ENCODE measurements at places on chromosomes 7 and 10.

GRCh38 chr10:15504101-15504840 is 133.2 kb upstream of the FAM171A1 start:
- peak; percentile 34 for DNase-seq

DNA sequence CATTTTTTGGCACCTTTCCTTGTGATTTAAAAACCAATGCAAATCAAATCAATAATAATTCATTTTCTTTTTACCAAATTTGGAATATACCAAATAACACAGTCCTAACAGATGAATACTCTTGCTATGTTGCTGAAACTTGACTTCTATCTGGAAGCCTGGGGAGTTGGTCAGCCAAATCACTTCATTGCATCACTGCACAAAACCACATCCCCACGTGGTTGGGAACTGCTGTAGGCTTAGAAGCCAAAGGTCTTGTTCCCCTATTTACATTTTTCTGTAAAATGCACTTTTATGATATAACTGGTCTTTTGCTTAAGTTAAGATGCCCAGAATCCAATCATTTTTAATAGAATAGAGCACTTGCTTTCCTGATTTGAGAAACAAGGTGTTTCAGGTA is 15.2 kb downstream of the GPR85 start:
- DNase-seq = no peak

- DNase-seq = peak; percentile 39
Measured at GRCh38 chr7:129008645-129009414, 46.1 kb downstream of the TNPO3 start.

DNA sequence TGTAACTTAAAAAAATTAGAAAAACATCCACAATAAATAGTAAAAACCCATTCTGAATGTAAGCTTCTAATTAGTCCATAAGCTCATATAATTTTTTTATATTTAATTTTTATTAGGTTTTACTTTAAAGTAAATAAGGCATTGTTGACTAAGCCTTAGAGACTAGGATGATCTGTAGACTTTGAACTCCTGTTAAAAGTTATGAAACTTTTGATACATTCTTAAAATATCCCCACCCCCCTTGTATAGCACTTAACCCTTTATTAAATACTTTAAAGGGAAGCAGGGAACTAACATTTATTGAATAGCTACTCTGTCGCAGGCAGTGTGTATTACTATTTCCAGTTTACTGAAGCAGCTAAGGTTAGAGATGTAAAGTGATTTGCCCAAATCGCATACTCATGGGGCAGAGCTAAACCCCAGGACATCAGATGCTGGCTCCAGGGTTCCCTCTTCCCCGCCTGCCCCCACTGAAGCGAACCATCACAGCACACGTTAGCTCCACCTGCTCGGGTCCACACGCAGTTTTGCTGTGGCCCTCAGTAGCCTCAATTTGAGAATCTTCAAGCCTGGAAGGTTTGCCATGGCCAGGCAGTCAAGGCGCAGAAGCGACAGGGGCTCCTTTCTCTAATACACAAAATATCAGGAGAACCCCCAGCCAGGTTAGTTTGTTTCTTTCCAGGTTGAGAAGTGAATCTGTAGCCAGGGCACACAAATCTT is 762 bp downstream of the PON1 start:
- no peak for DNase-seq

DNA sequence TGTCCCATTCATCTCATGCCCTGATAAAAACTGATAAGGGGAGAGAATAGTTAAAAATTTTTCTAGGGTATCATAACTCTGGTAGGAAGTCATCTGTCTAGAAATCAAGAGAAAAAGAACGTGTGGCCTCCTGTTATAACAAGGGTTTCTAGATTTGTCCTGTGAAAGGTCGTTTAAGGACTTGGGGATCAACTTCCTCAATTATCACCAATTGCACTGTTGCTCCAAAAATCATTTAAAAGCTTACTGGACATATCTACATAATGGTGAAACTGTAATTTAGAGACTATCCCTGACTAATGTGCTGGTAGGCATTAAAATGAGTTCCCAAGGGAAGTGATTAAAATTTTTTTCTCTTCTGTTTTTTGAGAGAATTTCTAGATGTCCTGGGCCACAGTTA is 58.2 kb downstream of the GPR141 start:
- DNase-seq = no peak

DNA sequence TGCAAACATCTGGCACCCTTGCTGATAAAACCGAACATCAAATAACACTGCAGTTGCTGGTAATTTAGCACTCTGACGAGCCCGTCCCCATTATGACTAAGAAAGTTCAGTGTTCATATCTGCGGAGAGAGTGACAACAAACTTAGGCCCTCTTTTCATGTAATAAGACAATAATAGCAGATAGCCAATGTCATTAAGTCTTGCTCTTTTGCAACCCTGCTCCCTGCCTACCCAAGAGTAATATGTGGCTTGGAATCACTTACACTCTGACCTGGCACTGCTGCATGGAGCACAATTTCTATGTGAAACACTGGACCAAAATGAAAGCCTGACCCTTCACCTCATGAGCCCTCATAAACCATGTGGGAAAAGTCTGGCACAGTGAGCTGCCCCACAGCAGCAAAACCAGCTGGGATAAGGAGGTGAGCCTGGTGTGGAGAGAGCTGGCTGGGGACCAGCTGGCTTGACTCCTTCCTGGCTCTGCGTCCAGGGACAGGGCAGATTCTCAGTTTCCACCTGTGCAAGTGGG is 86.5 kb downstream of the HIPK2 start:
- DNase-seq = no peak

GRCh38 chr10:124160943-124161582 is 67.7 kb upstream of the CHST15 start:
- no peak for DNase-seq

DNA sequence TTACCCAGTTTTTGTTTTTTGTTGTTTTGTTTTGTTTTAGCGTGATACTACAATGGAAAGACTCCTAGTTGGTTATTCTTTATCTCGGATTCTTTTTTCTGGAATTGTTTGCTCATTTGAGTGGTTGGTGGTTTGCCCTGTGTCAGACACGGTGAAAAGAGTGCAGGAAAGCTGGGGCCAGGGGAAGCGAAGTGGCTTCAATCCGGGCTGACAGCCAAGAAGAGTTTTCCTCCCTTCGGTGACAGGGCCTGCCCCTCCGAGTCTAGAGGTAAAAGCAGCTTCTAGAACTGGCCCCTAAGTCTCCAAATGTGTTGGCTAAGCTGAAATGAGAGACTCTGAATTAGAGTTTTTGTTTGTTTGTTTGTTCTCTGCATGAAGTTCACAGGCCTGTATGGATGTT is 5.7 kb upstream of the AP5Z1 start:
- no peak for DNase-seq

DNA sequence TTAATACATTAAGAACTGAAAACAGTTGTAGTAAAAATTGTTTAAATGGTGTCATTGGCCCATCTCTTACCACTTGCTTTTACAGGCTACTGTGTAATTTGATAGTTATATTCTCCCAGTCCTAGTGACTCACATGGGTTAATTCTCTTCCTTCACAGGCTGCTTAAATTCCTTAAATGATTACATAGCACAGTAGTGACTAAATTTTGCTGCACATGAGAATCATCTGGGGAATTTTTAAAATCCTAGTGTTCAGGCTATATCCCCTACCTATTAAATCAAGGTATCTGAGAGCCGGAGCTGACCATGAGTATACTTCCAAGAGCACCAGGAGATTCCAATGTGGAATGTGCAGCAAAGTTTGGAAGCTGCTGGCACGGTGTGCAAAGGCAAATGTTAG is 45.3 kb upstream of the ZNF800 start:
- no peak for DNase-seq

DNA sequence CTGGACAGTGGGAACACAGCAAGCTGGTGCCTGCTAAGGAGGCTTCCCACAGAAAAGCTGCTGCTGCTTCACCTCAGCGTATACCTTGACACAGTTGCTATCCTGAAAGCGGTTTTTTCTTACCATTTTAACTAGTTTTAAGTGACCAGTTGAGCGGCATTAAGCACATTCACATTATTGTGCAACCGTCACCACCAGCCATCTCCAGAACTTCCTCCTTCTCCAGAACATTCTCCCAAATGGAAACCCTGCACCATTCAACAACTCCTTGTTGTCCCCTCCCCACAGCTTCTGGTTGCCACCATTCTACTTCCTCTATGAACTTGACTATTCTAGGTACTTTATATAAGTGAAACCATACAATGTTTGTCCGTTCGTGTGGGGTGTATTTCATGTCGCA is 169.9 kb downstream of the SNX10 start:
- no peak for DNase-seq

- no peak for DNase-seq
Measured at GRCh38 chr7:34837316-34837715, 179.3 kb downstream of the NPSR1 start.

DNA sequence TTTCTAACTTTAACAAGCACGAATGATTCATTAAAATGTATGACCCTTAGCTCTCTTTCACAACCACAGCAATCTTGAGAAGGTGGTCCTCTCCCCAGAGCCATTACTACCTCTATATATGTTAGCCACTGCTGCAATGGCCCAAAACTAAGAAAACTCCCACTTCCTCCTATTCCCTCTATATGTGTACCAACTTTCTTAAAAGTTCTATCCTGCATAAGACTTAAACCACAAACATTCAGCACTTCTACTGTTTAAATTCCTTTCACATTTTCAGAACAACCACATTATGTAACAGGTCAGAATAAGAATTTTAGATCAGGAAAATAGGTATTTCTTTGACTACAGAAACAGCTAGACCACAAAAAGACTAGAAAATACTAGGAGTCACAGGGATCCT is 36.2 kb downstream of the WASL start:
- no peak for DNase-seq
